Stimulated activated CD8-positive, alpha-beta memory T cell treated with anti-CD3 and anti-CD28 coated beads, Interleukin-4, amount 100 ng/mL, for 4 hours (primary cell): ENCODE measurements at places on chromosomes 4 and X.

- DNase-seq, result no peak
Measured at GRCh38 chr4:10063544-10064300, 42.4 kb upstream of the SLC2A9 start.

DNA sequence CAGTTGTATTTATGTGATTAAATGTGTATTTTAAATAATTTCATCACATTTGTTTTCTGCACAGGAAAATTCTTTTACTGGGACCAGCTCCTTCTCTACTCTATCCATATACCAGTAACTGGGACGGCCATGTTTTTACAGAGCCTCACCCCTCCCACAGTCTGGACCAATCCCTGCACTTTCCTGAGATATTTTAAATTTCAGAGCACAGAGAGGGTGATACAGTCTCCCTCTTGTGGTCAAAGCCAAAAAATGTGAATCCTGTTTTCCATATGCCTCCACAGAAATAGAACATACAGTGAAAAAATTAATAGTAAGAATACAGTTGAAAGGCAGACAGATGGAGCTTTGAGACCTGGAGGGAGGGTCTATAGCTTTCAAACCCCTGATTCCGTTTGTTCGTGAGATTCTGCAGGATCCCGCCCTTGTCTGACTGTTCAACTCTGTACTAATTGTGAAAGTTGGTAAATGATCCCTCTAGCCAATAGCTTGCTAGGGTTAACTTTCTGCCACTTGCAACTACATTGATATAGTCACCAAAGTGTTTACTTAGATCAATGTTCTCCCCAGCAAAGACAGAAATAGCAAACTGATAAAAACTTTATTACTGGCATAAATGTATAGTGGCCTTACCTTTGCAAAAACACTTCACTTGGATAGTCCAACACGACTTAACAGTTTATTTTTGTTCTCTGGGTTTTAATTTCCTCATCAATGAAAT lies 172.2 kb downstream of the PPARGC1A start:
- DNase-seq, result no peak

- no peak for DNase-seq
Measured at GRCh38 chr4:37599092-37599790, 86.9 kb downstream of the RELL1 start.

- no peak for DNase-seq
Measured at GRCh38 chrX:10485326-10485725, 135.1 kb downstream of the MID1 start.
